NB4 (cell line): ENCODE measurements at places on chromosomes 4 and X.

- no peak for DNase-seq
These were observed 125.1 kb upstream of the STX18 start for GRCh38 chr4:4666693-4667621.

DNA sequence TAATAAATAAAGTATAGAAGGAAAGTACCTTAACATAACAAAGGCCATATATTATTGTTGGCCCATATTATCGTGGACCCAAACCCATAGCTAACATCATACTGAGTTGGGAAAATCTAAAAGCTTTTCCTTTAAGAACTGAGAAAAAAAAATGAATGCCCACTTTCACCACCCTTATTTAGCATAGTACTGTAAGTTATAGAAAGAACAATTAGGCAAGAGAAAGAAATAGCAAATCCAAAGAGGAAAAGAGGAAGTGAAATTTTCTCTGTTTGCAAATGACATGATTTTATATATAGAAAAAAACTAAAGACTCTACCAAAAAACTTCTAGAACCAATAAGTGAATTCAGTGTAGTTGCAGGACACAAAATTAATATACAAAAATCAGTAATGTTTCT lies 1854.6 kb downstream of the PCDH7 start:
- DNase-seq: peak; percentile 8

DNA sequence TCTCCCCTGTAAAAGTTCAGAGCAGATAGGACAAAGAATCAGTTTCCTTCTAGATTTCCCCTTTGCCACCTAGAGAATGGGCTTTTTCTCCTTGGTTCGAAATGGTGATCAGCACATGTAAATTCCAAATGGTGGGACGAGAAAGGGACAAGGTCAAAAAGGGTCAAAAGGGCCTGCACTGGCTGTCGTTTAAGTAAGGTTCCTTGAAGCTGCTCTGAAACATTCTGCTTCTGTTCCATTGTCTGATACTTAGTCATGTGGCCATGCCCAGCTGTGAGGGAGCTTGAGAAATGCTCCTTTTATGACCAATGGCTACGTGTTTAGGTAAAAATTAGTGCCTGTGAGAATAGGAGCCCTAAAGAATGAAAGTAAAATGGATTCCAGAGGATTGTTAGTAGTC lies 165.9 kb upstream of the CENPE start:
- no peak for DNase-seq

DNA sequence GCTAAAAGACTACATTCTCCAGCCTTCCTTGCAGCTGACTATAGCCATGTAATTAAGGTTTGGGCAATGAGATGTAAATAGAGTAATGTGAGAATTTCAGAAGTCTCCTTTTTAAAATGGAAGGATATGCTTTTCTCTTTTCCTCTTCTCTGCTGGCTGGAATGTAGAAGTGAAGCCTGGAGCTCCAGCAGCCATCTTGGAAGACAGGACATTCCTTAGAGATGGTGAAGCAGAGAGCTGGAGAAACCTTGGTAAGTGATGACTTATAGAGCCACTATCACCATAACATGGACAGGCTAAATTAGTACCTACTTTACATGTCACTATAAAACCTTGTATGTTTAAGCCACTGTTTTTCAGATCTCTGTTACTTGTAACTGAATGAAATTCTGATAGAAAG lies 48.0 kb downstream of the RASL11B start:
- DNase-seq: no peak

- DNase-seq: no peak
These were observed 41.3 kb upstream of the ZCCHC13 start for GRCh38 chrX:74262452-74263209.

GRCh38 chrX:97109730-97110129 lies 226.0 kb downstream of the RPA4 start:
- no peak for DNase-seq

GRCh38 chr4:16205298-16206164 lies 20.7 kb downstream of the TAPT1 start:
- DNase-seq: peak; percentile 60

DNA sequence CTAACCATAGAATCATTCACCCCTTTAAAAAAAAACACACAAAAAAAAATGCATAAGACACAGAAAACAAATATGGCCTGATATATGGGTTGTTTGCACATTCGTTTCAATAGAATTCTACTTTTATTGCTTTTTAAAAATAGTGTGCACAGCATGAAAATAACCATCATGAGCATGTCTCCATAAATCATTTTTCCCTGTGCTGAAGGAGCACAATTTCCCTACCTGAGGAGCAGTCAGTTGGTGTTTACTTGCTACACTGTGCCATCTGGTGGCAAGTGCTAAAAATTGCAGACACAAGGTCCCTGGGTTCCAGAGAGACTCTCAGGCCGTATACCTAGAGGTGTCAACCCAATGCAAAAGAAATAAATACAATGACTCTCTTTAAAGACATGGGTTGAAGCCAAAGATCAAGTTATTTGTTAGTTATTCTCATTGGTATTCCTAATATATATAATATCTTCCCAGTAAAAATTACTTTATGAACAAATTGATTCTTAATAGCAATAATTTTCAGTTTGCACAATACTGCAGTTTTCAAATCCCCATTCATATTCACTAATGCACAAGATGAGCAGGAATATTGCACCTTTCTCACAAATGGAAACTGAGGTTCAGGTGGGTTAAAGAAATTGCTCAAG lies 551.4 kb downstream of the IQCM start:
- DNase-seq: peak; percentile 55

DNA sequence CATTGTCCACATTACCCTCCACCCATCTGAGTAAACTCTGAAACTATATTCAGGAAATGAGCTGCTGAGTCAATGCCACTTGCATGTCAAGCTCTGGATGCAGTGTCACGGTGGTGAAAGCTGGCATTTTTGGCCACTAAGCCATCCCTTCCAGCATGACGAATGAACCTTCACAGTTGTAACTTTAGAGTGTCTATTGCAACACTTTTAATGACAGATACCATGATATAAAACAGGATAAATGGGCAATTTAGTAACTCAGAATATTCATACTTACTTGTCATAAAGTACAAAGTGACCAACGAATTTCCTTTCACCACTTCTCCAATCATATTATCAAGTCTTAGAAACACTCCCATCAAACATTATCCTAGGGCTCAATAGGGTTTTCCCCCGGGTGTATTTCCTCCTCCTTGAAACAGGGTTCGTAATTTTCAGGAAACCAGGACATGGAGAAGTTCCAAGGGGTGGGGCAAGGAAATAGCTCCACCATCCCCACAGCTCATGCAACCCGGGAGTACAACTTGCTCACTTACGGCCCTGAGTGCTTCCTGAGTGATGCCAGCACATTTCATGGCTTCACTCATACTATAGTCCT lies 73.1 kb downstream of the MTHFD2L start:
- DNase-seq: peak; percentile 27

DNA sequence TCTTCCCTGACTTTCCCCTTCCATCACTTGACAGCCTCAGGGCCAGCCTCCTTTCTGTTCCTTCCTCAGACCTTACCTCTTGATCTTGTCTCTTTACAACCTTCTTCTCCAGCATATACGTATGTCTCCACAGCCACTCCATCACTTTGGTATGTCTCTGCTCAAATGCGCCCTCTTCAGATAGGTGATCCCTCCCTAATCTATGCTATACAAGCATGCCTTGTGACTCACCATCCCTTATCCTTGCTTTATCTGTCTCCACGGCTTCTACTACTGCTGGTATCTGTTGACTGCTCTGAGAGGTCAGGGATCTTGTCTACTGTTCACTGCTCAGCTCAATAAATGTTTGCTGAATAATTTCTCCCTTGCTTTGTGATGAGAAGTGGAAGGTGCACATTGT lies 9.0 kb downstream of the ARAP2 start:
- peak; percentile 16 for DNase-seq

- no peak for DNase-seq
These were observed 3.0 kb downstream of the FNIP2 start for GRCh38 chr4:158771776-158772175.

DNA sequence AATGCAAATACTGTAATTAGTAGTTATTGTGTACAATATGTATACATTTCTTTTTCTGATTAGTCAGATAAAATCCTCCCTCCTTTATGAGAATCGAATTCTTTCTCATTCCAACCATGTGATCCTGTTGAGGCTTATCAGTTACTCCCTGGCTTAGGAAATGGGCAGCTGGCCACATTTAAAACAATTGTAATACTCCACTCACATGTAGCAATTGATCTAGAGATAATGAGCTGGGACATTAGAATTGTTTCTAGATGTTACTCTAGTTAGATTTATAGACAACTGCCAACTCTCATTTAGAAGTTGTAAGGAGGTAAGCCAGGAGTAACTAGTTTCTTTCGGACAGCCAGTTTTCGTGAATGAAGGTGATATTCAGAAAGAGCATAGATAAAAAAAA lies 859.3 kb upstream of the AADAT start:
- DNase-seq: no peak

DNA sequence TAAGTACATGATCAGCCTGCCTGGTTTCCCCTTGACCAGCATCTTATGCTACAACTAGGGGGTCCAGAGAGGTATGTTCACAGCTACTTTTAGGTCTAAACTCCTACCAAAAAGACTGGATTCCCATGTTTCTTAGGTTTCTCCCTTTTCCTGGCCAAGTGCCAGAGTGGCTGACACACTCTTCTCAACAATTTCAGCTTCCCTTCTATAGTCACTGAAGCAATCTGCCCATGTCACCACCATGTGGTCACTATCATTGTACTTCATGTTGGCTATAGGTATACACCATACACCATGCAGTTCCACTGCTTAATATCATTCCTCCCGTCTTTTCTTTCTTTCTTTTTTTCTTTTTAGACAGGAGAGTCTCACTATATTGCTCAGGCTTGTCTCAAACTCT lies 66.9 kb downstream of the KLHL13 start:
- DNase-seq: peak; percentile 2

GRCh38 chr4:143700046-143700415 lies 444 bp downstream of the FREM3 start:
- DNase-seq: no peak

DNA sequence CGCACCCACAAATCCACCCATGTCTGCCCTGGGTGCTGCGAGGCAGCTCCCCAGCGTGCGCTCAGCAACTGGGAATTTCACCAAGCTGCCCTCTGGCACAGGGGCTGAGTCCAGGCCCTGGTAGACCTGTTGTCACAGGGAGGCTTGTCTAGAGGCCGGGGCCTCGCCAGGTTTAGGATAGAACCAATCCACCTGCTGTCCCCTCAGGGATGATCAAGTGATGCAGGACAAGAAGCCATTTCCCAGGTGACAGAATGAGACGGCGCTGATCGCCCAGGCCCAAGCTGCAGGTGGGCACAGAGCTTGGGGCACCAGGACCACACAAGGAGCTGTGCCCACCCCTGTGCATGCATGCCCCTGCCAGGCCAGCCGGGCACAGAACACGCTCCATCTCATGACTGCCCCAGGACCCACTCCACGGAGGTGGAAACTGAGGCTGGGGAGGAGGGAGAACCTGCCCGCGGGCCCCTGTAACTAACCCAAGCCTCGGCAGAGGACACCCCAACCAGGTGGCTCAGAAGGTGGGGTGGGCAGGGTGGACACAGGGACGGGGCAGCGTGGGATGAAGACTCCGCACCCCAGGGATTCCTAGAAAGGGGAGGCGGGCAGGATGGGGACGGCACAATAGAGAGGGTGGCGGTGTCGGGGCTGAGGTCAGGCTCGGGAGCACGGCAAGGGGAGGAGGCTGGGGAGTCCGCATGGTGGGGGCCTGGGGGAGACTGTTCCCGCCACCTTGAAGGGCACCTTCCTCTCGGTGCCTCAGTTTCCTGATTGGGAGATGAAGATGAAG lies 78.0 kb downstream of the ZFYVE28 start:
- DNase-seq: no peak

GRCh38 chr4:123940604-123941003 lies 544.0 kb downstream of the SPRY1 start:
- DNase-seq: no peak

DNA sequence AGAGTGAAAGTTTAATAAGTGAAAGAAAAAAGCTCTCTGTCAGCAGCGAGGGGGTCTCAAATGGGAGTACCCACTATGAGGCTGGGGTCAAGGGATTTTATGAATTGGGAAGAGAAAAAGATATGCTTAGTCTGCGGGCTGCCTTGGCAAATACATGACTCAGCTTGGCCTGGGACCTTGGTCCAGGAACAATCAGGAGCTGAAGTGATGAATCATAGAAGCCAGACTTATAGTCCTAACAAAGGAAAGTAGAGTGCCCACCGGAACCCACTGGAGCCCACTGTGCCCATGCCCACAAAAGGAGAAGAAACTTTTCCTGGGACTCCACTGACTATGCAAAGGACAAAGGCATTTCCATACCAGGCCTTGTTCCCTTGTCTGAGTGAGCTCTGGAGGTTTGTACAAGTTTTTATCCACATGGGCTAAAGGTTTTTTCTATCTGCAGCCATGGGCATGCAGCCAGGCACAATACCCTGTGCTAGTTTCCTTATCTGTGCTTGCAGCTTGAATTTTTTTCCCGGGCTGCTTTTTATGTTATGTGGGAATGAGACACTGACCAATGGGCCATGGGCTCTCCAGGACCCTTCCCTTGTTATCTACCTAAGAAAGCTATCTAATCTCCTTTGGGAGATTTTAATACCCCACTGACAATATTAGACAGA lies 201.7 kb downstream of the FAM133A start:
- DNase-seq: no peak

DNA sequence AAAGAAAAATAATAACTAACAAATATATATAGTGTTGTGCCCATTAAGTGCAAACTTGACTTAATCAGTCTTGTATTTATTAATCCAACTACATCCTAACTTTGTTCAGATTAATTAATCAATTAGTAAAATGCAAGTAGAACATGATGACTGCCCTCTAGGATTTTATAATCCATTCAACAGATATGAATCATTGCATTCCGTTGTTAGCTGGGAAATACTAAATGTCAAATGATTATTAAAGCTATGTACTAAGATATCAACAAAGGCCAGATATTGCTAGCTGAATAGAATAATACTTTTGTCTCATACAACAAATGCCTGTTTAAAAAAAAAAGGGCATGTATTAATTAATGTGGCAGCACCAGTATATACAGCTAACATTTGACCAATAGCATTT lies 1366.3 kb downstream of the STIM2 start:
- no peak for DNase-seq

- peak; percentile 89 for DNase-seq
These were observed 7.1 kb downstream of the CPZ start for GRCh38 chr4:8599657-8600056.

GRCh38 chr4:45621971-45622370 lies 501.9 kb downstream of the GABRG1 start:
- DNase-seq: no peak

- DNase-seq: no peak
These were observed 296.0 kb upstream of the SFRP2 start for GRCh38 chr4:154084864-154085263.

- no peak for DNase-seq
These were observed 99.8 kb downstream of the ARSF start for GRCh38 chrX:3141031-3141430.
